Stimulated activated CD8-positive, alpha-beta memory T cell treated with anti-CD3 and anti-CD28 coated beads, Interleukin-7, amount 100 ng/mL, for 4 hours (primary cell): ENCODE measurements at places on chromosomes 2 and 18.

GRCh38 chr18:8416212-8417019 is 192.8 kb upstream of the RAB12 start:
- DNase-seq: no peak

DNA sequence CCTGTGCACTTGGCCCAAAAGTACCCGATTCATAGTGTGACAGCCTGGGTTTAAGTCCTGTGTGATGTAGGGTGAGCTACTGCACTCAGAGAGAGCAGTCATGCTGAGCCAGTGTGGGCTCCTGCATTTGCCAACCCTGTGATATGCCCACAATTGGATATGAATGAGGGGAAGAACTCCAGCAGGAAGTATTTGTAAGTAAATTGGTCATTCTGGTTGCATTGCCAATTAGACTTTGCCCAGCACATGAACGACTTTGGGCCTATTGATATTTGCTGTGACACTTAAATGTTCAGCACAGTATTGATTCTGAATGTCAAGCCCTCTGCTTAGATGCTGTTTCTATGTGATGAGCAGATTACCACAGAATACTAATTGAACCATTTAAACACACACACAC is 570.9 kb downstream of the PIK3C3 start:
- DNase-seq: no peak

DNA sequence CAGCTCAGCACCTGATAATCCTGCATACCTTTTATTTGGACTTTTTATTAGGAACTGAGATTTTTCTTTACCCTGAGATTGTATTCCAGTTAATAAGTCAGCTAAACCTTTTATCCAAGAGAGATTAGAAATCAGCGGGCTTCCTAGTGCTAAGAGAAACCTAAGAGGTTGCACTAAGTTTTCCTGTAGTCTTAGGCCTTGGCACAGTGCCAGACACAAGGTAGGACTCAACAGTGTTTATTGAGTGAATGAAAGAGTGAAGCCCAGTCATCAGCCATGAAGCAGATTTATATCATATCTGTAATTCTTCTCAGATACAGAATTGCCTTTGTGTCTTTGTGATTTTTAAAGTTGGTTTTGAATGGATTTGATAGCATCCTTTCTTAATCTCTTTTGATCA is 13.6 kb downstream of the OTX1 start:
- no peak for DNase-seq

GRCh38 chr2:103007086-103007485 is 245.3 kb downstream of the TMEM182 start:
- DNase-seq: no peak
